Endothelial cell (in vitro differentiated cells): ENCODE measurements at places on chromosomes 6 and 20. TPM values are rescaled to one million over a fixed set of nuclear protein-coding genes. Genes with fewer than 3 reads are reported as not detected.
A peak's percentile ranks its signal among the peaks of the same experiment; 100 is the strongest.

- H3K36me3 ChIP-seq = peaks cover 3% of the 10 kb centered on the region
- H3K4me3 ChIP-seq = peak overlapping the region; percentile 97
- peak overlapping the region; percentile 48 for H3K27ac ChIP-seq
- peaks cover 37% of the 10 kb centered on the region for H3K4me1 ChIP-seq
- DNase-seq = peak; percentile 15
Measured at GRCh38 chr20:5000263-5001173, 792 bp downstream of the SLC23A2 start.

DNA sequence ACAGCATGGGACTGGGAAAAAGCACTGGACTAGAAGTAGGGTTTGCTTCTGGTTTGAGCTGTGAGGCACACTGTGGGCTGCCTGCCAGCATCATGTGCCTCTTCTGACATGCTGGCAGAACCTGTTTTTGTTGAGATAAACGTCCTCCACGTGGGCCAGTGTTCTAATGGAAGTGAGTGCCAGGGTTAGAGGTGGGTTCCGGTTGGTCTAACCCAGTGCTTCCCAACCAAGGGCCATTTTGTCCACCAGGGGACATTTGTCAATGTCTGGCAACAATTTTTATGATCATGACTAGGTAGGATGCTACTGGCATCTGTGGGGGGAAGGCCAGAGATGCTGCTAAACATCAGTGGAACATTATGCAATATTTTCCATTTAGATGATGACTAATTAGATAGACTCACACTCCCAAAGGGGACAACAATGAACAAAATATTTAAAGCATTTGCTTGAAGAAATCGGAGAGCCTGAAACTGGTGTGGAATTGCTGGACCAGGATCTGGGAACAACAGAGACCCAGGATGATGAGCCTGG is 7.8 kb upstream of the APMAP start:
- H3K27me3 ChIP-seq = peaks cover 5% of the 10 kb centered on the region
- no peaks in the 10 kb centered on the region for H3K4me1 ChIP-seq
- DNase-seq = no peak

- H3K27me3 ChIP-seq = peaks cover 19% of the 10 kb centered on the region
- peaks cover 64% of the 10 kb centered on the region for H3K36me3 ChIP-seq
- no peak for DNase-seq
- H3K4me1 ChIP-seq = peaks cover 24% of the 10 kb centered on the region
Measured at GRCh38 chr20:47263080-47263464, 93.4 kb downstream of the ZMYND8 start.

GRCh38 chr6:6193221-6193745 is 127.2 kb downstream of the F13A1 start:
- peaks cover 5% of the 10 kb centered on the region for H3K27me3 ChIP-seq
- no peak for DNase-seq
- H3K4me3 ChIP-seq = no peak overlapping the region
- H3K27ac ChIP-seq = no peak overlapping the region
- no peaks in the 10 kb centered on the region for H3K4me1 ChIP-seq
- no peaks in the 10 kb centered on the region for H3K36me3 ChIP-seq

DNA sequence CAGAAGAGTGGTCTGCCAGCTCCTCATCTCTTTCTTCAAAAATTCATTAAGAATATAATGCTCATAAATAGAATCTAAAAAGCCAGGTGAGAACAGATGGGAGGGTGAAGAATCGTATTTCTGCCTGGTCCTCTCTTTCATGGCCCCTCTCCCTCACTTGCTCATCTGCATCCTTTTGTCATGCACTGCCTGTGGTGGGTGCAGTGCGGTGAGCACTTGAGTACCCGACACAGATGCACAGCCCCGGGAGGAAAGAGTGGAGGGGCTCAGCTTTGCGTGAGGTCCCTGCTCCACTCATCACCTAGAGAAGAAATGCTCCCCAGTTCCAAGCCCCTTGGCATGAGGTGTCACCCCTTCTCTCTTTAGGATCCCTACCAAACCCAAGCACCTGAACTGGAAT is 58.1 kb upstream of the GLP1R start:
- H3K27ac ChIP-seq = no peak overlapping the region
- H3K4me1 ChIP-seq = no peaks in the 10 kb centered on the region
- H3K4me3 ChIP-seq = no peak overlapping the region
- H3K36me3 ChIP-seq = no peaks in the 10 kb centered on the region
- DNase-seq = no peak

DNA sequence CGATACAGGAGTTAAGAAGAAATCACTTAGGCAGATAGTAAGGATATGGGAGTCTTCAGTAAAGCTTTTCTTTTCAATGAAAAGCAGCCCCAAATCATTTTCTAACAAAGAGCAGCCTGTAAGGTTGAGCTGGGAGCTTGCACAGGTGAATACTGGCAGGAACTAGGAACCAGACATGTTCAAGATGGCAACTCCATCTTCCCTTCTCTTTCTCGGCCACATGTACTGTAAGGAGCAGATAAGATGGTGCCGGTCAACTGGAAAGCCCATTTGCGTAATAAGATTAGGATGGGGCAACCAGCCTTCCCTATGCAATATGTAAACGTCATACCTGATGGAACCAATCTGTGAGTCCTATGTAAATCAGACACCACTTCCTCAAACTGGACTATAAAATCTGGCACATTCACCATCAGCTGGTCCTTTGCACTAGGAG is 46.2 kb upstream of the RNGTT start:
- no peaks in the 10 kb centered on the region for H3K4me1 ChIP-seq
- DNase-seq = no peak
- peaks cover 1% of the 10 kb centered on the region for H3K27me3 ChIP-seq
- H3K4me3 ChIP-seq = no peak overlapping the region
- no peak overlapping the region for H3K27ac ChIP-seq

DNA sequence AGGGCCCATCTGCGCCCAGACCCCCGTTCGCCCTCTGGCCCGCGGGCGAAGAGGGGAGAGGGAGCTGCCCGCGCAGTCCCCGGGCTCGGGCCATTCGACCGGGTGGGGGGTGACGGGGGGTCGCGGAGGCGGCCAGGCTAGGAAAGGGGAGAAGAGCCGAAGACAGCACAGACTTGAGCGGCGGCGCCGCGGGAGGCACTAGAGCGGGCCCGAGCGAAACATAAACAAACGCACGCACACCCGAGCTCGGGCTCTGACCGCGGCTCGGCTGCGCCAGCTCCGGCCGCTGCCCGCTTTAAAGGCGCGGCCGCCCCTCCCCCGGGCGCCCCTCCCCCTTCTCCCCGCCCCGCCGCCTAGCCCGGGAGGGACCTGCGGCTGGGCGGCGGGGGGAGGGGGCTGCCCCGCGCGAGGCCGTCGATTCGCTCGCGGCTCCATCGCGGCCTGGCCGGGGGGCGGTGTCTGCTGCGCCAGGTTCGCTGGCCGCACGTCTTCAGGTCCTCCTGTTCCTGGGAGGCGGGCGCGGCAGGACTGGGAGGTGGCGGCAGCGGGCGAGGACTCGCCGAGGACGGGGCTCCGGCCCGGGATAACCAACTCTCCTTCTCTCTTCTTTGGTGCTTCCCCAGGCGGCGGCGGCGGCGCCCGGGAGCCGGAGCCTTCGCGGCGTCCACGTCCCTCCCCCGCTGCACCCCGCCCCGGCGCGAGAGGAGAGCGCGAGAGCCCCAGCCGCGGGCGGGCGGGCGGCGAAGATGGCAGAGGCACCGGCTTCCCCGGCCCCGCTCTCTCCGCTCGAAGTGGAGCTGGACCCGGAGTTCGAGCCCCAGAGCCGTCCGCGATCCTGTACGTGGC is at the start of gene FOXO3:
TSS of gene FOXO3 (plus strand) at position 455 of the 846 bp plus-strand sequence. CDS start at position 747, 292 bp downstream.
- peaks cover 41% of the 10 kb centered on the region for H3K4me1 ChIP-seq
- peaks cover 16% of the 10 kb centered on the region for H3K27me3 ChIP-seq
- H3K4me3 ChIP-seq = peak within 1 kb of the TSS; percentile 98
- H3K36me3 ChIP-seq = peaks cover 13% of the 10 kb centered on the region
- H3K27ac ChIP-seq = peak within 1 kb of the TSS; percentile 61

- H3K27ac ChIP-seq = peak overlapping the region; percentile 100
- H3K27me3 ChIP-seq = peaks cover 4% of the 10 kb centered on the region
- peaks cover 56% of the 10 kb centered on the region for H3K4me1 ChIP-seq
- peak; percentile 49 for DNase-seq
- H3K4me3 ChIP-seq = peak overlapping the region; percentile 76
- H3K36me3 ChIP-seq = peaks cover 70% of the 10 kb centered on the region
Measured at GRCh38 chr20:58907320-58908137, 55.0 kb downstream of the GNAS start.

DNA sequence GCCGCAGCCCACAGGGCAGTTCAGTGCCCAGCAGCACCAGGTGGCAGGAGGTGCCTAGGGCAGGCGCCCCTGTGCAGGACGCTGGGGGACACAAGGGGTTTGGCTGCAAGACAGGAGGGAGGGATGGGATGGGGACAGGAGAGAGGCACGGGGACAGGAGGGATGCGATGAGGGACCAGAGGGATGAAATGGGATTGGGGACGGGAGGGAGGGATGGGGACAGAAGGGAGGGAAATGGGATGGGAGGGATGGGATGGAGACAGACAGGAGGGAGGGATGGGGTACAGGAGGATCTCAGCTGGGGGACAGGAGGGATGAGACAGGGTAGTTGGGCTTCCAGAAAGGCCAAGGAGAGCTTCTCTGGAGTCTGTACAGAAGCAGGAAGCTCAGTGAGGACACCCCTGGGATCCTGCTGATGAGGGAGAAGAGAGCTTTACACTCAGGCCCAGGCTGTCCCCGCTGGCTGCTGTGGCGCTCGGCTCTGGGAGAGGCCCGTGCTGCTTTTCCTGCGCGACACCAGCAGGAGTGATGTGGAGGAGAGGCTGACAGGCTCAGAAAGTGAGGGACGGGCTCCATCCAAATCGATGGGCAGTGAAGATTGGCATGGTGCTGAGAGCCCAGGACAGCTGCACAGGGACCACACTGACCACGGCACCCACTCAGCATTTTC is 400.8 kb downstream of the SMOC2 start:
- H3K27ac ChIP-seq = no peak overlapping the region
- no peak overlapping the region for H3K4me3 ChIP-seq
- peaks cover 15% of the 10 kb centered on the region for H3K36me3 ChIP-seq
- peaks cover 3% of the 10 kb centered on the region for H3K4me1 ChIP-seq
- H3K27me3 ChIP-seq = peaks cover 14% of the 10 kb centered on the region
- DNase-seq = no peak

DNA sequence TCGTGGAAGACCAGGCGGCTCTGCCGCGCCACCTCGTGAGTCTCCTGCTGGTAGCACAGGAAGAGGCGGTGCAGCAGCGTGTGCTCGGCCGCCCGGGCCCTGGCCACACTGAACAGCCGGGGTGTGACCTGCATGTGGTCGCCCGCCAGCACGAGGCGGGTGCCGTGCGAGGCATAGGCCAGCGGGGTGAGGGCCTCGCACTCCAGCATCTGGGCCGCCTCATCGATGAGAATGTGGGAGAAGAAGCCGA is 7.0 kb downstream of the HELZ2 start:
- no peak overlapping the region for H3K4me3 ChIP-seq
- no peaks in the 10 kb centered on the region for H3K36me3 ChIP-seq
- H3K4me1 ChIP-seq = no peaks in the 10 kb centered on the region
- H3K27me3 ChIP-seq = peaks cover 3% of the 10 kb centered on the region

DNA sequence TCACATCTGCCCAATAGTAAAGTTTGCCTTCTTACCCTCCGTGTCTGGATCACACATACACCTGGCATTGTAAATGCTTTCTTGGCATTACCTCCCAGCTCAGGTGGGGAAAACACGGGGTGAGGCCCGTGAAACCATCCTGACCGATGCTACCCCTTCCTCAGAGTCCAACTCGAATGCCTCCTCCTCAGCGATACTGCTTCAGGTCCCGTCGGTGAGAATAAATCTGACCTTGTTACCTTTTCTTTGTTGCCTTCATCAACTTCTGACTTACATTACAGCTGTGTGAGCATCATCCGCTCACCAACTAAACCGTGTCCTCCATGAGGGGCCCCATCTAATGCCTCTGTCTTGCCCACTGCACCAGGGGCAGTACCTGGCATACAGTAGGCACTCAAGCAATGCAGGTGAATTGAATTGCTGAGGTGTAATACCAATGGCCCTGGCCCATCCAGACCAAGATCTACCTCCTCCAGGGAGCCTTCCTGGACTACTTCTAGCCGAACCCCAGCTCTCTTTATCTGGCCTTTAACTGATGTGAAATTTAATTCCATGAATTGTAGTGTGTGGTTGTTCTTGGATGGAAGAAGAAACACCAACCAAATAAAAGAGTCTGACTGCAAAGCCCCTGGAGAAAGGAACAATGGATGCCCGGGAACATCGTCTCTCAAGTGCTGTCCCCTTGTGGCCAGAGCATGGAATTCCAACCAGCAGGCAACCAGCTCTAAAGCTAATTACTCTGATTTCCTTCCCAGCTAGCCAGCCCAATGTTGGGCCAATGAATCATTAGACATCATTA is 141.5 kb downstream of the ANKRD60 start:
- H3K27ac ChIP-seq = no peak overlapping the region
- peak; percentile 62 for DNase-seq
- H3K4me3 ChIP-seq = no peak overlapping the region
- peaks cover 11% of the 10 kb centered on the region for H3K4me1 ChIP-seq
- peaks cover 3% of the 10 kb centered on the region for H3K36me3 ChIP-seq

DNA sequence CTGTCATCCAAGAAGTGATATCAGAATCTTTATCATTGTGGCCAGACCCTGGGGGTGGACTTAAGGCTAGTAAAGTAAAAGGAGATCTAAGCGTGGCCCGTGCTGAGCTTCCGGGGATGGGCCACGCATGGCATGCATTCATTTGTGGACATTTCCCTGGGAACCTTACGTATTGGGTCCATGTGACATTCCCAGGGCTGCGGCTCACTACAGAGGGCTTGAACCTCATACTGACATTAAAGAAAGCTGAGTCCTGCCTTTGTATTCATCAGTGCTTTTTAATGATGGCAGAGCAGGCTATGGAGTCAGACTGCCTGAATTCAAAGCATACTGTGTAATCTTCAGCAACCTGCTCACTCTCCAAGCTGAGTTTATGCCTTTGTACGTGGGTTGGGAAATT is 152.2 kb upstream of the AFDN start:
- H3K4me3 ChIP-seq = no peak overlapping the region
- H3K36me3 ChIP-seq = no peaks in the 10 kb centered on the region
- peaks cover 8% of the 10 kb centered on the region for H3K27me3 ChIP-seq
- peaks cover 51% of the 10 kb centered on the region for H3K4me1 ChIP-seq
- peak overlapping the region; percentile 87 for H3K27ac ChIP-seq

- peak overlapping the region; percentile 87 for H3K4me3 ChIP-seq
- H3K27ac ChIP-seq = no peak overlapping the region
- H3K27me3 ChIP-seq = peaks cover 10% of the 10 kb centered on the region
- DNase-seq = no peak
- H3K4me1 ChIP-seq = peaks cover 5% of the 10 kb centered on the region
Measured at GRCh38 chr6:3088968-3089367, 20.7 kb downstream of the RIPK1 start.

DNA sequence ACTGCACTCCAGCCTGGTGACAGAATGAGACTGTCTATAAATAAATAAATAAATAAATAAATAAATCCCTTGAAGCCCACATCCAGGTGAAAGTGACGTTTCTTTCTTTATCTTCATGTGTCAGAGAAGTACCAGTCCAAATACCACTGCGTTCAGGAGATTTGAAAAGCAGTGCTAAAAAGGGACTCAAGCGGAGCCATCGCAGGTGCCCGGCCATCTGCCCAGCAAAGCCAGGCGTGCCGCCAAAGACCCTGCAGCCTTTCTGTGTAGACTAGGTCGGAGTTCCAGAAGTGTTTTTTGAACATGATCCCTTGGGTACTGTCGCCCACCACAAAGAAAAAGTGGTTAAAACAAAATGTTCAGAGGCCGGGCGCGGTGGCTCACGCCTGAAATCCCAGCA is 65.7 kb upstream of the CEP85L start:
- no peak overlapping the region for H3K27ac ChIP-seq
- DNase-seq = no peak
- H3K36me3 ChIP-seq = no peaks in the 10 kb centered on the region
- H3K4me3 ChIP-seq = no peak overlapping the region
- peaks cover 2% of the 10 kb centered on the region for H3K27me3 ChIP-seq

GRCh38 chr6:117992856-117993255 is 85.8 kb downstream of the SLC35F1 start:
- DNase-seq = no peak
- no peaks in the 10 kb centered on the region for H3K4me1 ChIP-seq
- no peaks in the 10 kb centered on the region for H3K27me3 ChIP-seq
- H3K36me3 ChIP-seq = no peaks in the 10 kb centered on the region
- no peak overlapping the region for H3K4me3 ChIP-seq

MOXD1 gene
- 0.08 TPM for total RNA-seq

BFSP1 gene
- 3.5 TPM for total RNA-seq

PRR18 gene
- total RNA-seq = 1.1 TPM

BTNL2 gene
- total RNA-seq = not detected
